ENCODE measurements at places on chromosomes 7 and 10. TPM values are rescaled to one million over a fixed set of nuclear protein-coding genes. Genes with fewer than 3 reads are reported as not detected.

GRCh38 chr10:43123361-43124093, 14.7 kb upstream of the CSGALNACT2 start:
- DNase-seq: no peak

The WDFY4 gene
- 3.7 TPM for polyA plus RNA-seq

GRCh38 chr7:137371616-137372015, 28.1 kb upstream of the PTN start:
- no peak for DNase-seq

- DNase-seq: no peak
These were observed 112.8 kb downstream of the BAMBI start for GRCh38 chr10:28790146-28790545.

The GIMAP1 gene
- polyA plus RNA-seq: 3.8 TPM

The PAXIP1 gene
- polyA plus RNA-seq: 11.7 TPM

DNA sequence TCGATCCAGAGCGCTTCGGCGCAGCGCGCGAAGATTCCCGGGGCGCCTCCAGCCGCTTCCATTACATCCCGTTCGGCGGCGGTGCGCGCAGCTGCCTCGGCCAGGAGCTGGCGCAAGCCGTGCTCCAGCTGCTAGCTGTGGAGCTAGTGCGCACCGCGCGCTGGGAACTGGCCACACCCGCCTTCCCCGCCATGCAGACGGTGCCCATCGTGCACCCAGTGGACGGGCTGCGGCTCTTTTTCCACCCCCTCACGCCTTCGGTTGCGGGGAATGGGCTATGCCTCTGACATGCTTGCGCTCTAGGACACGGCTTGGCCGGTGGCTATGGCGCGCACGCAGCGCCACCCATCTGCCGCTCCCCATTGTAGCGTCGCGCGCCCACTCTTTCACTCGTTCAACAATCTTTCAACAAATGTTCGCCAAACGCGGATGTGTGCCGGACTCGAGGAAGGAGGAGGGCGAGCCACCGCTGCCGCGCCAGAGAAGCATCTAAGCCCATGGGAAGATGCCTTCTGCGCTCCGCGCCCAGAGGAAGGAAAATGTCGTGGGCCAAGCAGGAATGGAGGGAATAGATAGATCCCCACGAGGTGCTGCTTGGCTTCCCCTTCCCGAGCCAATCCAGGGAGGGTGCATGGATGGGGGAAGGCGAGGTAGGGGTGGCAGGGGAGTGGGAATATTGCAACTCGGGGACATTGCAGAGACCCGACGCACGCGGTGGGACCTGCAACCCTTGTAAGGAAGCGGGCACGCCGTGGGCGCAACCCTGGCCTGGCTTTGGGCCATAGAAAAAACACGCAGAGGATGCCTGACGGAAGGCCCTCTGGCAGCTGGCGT, 5.1 kb upstream of the CYP26A1 start:
- DNase-seq: no peak

Data from muscle of back (tissue), 13 donors.